Psoas muscle (tissue), 8 donors: ENCODE measurements at places on chromosomes 6 and 20. TPM values are rescaled to one million over a fixed set of nuclear protein-coding genes. Genes with fewer than 3 reads are reported as not detected.

GRCh38 chr6:122020588-122021264 lies 378.7 kb upstream of the HSF2 start:
- H3K4me1 ChIP-seq = no peaks in the 10 kb centered on the region
- no peak overlapping the region for H3K27ac ChIP-seq
- no peak overlapping the region for H3K4me3 ChIP-seq
- no peaks in the 10 kb centered on the region for H3K27me3 ChIP-seq
- no peaks in the 10 kb centered on the region for H3K36me3 ChIP-seq

DNA sequence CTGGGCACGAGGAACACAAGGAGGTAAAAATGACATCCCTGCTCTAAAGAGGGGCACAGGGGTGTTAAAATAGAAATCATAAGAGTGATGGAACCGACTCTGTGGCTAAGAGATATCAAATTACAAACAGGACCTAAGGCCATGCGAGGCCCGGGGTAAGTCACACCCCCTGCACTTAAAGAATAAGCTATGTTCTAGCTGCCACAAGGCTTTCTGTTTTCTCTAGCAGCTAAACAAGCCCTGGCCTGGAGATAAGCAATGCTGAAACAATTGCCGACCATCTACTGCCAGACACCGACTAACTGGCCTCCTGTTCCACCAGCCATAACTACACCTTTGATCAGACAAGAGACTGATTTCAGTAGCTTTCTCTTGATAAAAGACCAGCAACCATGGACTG lies 32.4 kb downstream of the MDGA1 start:
- H3K4me1 ChIP-seq = no peaks in the 10 kb centered on the region
- H3K36me3 ChIP-seq = no peaks in the 10 kb centered on the region
- no peak for DNase-seq
- no peak overlapping the region for H3K4me3 ChIP-seq
- H3K27me3 ChIP-seq = no peaks in the 10 kb centered on the region
- no peak overlapping the region for H3K27ac ChIP-seq

- no peaks in the 10 kb centered on the region for H3K27me3 ChIP-seq
- H3K27ac ChIP-seq = no peak overlapping the region
- H3K4me1 ChIP-seq = no peaks in the 10 kb centered on the region
- no peak for DNase-seq
- no peak overlapping the region for H3K4me3 ChIP-seq
These were observed 13.8 kb downstream of the ADRM1 start for GRCh38 chr20:62316331-62317166.

- H3K36me3 ChIP-seq = no peaks in the 10 kb centered on the region
- H3K27ac ChIP-seq = no peak overlapping the region
- H3K4me3 ChIP-seq = no peak overlapping the region
- H3K4me1 ChIP-seq = no peaks in the 10 kb centered on the region
These were observed 985.2 kb downstream of the EYS start for GRCh38 chr6:64721865-64722264.

DNA sequence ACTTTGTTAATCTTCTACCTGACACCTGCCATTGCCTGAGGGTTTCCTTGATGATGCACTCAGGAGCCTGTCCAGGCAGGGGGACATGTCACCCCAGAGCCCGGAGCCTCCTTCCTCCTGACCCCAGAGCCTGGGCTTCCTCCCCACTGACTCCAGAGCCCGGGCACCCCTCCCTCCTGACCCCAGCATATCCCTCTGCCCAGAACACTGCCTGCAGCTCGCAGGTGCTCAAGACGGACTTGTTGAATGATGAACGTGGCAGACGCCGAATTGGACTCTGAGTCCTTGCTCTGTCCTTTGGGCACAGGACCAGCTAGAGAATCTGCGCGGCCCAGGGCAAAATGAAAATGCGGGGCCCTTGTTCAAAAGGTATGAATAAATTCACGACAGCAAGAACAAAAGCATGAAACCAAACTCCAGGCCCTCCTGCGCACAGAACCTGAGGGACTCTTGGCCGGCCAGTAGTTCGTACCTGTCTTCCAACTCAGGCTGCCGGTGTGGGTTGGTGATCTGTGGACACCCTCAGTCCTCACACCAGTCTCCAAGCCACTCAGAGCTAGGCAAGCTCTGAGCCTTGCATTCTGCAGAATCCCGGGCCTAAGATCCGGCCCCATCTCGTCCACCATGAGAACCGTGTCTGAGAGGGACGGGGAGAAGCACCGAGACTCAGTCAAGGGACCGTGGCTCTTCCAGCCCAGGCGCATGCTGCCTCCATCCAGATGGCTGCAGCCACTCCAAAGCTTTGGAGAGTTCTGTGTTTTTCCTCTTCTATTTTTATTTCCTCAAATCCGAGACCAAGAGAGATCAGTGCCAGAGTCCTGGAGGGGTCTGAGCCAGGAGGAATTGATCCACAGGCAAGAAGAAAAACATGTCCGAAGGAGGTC lies 104.7 kb downstream of the BMP7 start:
- no peaks in the 10 kb centered on the region for H3K27me3 ChIP-seq
- H3K4me3 ChIP-seq = no peak overlapping the region
- H3K36me3 ChIP-seq = no peaks in the 10 kb centered on the region
- H3K27ac ChIP-seq = no peak overlapping the region
- no peak for DNase-seq
- H3K4me1 ChIP-seq = no peaks in the 10 kb centered on the region

- H3K27me3 ChIP-seq = no peaks in the 10 kb centered on the region
- DNase-seq = no peak
- H3K4me1 ChIP-seq = peaks cover 39% of the 10 kb centered on the region
These were observed 40.0 kb downstream of the BICRAL start for GRCh38 chr6:42821846-42822245.

DNA sequence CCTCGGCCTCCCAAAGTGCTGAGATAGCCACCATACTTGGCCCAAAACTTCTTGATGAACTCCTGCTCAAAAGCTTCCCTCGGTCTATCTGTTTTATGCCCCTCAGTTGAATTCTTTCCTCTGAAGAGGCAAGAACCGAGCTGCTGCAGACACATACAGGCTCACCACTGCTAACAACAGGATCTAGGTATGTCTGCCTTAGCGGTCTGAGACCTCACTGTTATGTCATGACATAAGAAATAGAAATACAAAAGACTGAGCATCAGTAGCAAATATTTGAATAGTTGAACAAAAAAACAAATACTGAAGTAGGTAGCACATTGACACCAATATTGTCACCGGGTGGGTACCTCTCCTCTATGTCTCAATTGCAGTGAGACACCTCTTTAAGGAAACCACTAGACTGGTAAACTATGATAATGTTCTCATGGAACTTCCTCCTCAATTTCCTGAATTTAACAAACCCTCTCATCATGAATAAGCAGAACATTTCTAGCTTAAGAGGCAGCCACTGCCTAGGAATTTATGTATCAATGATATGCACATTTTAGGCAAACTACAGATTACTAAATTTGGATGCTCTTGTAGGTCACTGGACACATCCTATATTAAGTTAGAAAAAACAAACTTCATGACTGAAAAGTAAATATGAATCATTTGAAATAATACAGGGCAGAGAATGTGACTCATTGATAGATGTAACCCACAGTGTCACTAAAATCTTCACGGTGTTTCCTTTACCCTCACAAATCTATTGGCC lies 9.4 kb upstream of the STXBP5 start:
- no peaks in the 10 kb centered on the region for H3K27me3 ChIP-seq
- H3K4me3 ChIP-seq = no peak overlapping the region
- no peaks in the 10 kb centered on the region for H3K4me1 ChIP-seq

GRCh38 chr6:139376017-139376330 lies 1.5 kb upstream of the CITED2 start:
- H3K27ac ChIP-seq = peak overlapping the region; percentile 98
- peaks cover 16% of the 10 kb centered on the region for H3K4me1 ChIP-seq
- peak overlapping the region; percentile 80 for H3K4me3 ChIP-seq
- no peaks in the 10 kb centered on the region for H3K27me3 ChIP-seq
- H3K36me3 ChIP-seq = peaks cover 19% of the 10 kb centered on the region

GRCh38 chr20:58390659-58391035 lies 1.6 kb downstream of the VAPB start:
- no peaks in the 10 kb centered on the region for H3K27me3 ChIP-seq
- H3K36me3 ChIP-seq = peaks cover 3% of the 10 kb centered on the region
- H3K4me1 ChIP-seq = peaks cover 38% of the 10 kb centered on the region
- H3K27ac ChIP-seq = peak overlapping the region; percentile 97
- no peak for DNase-seq

DNA sequence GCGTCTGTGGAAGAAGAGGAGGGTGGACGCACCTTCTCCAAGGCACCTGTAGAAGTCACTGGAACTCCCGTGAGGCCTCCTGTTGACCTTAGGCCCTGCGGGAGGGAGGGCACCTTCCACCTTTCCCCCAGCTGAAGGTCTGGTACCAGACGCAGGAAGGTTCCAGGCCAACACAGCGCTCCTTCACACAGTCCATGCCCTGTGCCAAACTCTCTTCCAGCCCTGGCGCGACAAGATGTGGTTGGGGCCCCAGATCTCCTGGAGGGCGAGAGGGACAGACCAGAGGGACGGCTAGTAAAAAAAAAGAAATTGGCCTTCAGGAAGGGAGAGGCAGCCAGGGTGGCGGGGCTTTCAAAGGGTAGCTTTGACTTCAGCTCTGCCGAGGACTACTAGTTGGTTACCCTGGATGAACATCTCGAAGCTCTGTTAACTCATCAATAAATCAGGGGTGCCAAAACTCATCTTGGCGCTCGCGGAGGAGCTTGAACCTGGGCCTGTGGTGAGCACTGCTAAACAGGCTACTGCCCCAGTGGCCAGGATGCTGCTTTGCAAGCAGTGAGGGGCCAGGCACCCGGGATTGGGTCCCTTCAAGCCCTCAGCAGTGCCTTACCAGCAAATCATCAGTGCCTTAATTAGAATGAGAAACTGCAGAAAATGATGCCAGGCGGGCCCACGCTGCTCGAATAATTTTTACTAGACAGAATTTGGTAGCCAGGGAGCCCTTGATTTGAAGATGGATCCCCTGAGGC lies 14.9 kb downstream of the AARS2 start:
- peaks cover 30% of the 10 kb centered on the region for H3K36me3 ChIP-seq
- H3K27me3 ChIP-seq = peaks cover 30% of the 10 kb centered on the region
- DNase-seq = no peak
- peak overlapping the region; percentile 70 for H3K4me3 ChIP-seq

DNA sequence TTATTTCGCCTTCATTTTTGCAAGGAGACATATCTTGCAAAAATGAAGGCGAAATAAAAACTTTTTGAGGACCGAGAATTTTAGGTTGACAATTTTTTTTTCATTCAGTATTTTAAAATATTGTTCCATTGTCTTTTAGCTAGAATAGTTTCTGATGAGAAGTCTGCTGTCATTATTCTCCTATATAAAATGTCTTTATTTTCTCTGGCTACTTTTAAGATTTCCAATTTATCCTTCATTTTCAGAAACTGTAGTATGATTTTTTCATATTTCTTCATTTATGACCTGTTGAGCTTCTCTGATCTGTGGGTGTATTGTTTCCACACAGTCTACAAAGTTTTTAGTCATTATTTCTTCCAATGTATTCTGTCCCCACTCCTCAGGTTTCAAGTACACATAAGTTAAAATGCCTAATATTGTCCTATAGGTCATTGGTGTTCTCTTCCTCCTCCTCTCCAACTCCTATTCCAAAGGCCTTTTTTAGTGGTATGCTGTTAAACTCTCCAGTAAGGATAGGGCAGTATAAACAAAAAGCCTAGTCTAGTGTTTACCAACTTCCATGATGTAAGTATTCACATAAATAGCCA lies 15.7 kb downstream of the AHI1 start:
- no peak overlapping the region for H3K4me3 ChIP-seq
- no peaks in the 10 kb centered on the region for H3K4me1 ChIP-seq
- DNase-seq = no peak

DNA sequence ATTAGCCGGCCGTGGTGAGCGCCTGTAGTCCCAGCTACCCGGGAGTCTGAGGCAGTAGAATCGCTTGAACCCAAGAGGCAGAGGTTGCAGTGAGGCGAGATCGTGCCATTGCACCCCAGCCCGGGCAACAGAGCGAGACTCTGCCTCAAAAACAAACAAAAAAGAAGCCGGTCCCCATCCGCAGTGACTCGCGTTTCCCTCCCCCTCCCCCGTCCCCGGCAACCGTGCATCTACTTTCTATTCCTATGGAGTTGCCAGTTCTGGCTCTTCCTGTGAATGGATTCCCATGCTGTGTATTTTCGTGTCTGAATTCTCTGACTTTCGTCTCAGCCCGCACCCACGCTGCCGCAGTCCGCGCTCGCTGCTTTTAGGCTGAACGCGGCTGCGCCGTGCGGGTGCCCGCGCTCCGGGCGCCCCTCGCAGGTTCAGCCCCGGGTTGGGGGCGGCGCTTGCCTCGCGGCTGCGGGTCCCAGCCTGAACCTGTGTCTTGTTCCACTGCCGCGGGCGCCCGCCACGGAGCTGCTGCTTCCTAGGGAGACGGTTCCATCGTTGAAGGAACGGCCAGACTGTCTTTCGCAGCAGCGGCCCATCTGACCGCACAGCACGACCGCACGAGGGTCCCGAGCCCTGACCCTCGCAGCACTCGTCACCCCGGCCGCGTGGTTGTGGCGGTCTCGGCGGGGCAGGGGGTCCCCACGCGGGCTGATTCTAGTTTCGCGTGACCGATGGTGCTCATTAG lies 1.1 kb upstream of the MRGBP start:
- peak; percentile 72 for DNase-seq
- no peaks in the 10 kb centered on the region for H3K36me3 ChIP-seq
- peaks cover 3% of the 10 kb centered on the region for H3K27me3 ChIP-seq
- H3K27ac ChIP-seq = peak overlapping the region; percentile 81
- peak overlapping the region; percentile 70 for H3K4me3 ChIP-seq

DNA sequence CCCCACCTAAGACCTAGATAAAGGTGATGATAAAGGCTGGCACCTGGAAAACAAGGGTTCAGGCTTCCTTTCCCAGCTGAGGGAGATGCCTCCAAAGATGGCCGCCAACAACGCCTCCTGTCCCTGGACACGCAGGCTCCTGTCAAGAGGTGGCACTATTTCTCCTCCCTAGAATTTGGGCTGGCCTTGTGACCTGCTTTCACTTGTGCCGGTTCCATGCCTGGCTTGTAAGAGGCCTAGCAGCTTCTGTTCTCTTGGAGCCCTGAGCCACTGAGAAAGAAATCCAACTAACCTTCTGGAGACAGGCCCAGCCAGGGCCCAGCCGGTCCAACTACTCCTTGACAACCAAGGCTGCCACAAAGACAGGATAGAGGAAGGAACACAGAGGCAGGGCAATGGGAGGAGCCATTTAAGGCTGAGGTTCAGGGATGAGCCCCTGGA lies 60.2 kb upstream of the RALY start:
- H3K4me3 ChIP-seq = no peak overlapping the region
- no peaks in the 10 kb centered on the region for H3K27me3 ChIP-seq
- H3K36me3 ChIP-seq = no peaks in the 10 kb centered on the region
- no peak overlapping the region for H3K27ac ChIP-seq

- H3K27me3 ChIP-seq = no peaks in the 10 kb centered on the region
- peak overlapping the region; percentile 80 for H3K4me3 ChIP-seq
- H3K4me1 ChIP-seq = peaks cover 2% of the 10 kb centered on the region
These were observed 49.2 kb upstream of the IL17A start for GRCh38 chr6:52136934-52137467.

- H3K36me3 ChIP-seq = no peaks in the 10 kb centered on the region
- H3K27ac ChIP-seq = peak overlapping the region; percentile 25
- peaks cover 6% of the 10 kb centered on the region for H3K4me1 ChIP-seq
- no peak for DNase-seq
- no peak overlapping the region for H3K4me3 ChIP-seq
These were observed 2.1 kb upstream of the MUC22 start for GRCh38 chr6:31008165-31008564.

LTB gene
- total RNA-seq = 0.76 TPM

HRH3 gene
- total RNA-seq = not detected

IL17F gene
- not detected for total RNA-seq

RAMACL gene
- total RNA-seq = 0.68 TPM
